ENCODE measurements at places on chromosomes 1 and 21.

GRCh38 chr1:33602271-33602670 is 129.8 kb downstream of the ZSCAN20 start:
- no peak for DNase-seq

DNA sequence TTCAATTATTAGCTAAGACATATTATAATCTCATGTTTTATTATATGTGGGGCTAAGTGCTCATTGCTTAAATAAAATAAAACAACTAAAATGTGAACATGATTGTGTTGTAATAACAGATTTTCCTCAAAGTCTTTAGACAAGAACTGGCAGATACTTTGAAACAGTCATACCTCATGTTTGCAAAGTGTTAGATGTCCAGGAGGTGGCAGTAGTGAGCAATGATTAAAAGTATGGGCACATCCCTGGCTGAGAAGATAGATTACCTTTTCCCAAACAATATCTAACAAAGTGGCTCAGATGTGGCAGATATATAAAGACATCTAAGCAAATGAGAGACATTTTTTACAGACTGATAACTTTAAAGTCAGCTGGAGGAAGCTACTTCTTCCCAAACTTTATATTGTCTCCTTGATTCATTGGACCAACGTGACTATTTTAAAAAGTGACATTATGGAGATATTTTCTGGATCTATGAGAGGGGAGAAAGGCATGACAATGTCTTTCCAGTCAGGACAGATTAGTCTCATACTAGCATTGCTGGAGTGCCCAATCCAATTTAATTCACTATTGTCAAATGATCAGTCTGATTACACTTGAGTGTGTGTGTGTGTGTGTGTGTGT is 269.8 kb downstream of the S1PR1 start:
- no peak for DNase-seq

DNA sequence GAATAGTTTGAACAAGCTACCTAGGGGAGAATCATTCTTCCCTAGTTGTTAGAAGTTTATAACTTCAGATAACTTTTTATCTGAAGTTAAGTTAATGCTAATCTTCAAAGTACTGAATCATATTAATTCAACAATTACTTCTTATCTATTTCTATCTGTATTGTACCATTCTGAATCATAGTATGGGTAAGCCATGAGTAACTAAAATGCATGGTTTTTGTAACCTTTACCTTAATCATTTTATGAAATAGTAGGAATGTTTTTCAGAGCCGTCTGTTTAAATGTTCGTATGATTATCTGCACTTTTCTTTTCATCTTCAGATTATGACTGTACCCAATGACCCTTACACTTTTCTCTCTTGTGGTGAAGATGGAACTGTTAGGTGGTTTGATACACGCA is 50.3 kb upstream of the MPC2 start:
- no peak for DNase-seq

DNA sequence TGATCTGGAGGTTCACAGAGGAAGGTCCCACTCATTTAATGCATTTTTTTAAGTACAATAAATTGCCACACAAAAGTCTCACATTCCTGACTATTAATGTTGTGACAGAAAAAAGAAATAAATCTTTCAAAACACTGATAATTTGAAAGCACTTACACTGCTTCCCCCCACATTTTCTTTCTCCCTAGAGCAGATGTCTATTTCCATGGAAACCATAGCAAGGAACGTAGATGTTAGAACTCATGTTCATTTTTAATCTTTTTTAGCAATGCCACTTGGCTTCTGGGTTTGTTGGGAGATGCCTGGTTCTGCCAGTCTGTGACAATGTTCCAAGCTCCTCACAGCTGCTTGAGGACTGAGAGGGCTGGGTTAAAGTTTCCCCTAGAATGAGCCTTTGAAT is 1.9 kb upstream of the STMN1 start:
- DNase-seq, result no peak

GRCh38 chr1:153577624-153578051 is 12.0 kb upstream of the S100A2 start:
- no peak for DNase-seq

DNA sequence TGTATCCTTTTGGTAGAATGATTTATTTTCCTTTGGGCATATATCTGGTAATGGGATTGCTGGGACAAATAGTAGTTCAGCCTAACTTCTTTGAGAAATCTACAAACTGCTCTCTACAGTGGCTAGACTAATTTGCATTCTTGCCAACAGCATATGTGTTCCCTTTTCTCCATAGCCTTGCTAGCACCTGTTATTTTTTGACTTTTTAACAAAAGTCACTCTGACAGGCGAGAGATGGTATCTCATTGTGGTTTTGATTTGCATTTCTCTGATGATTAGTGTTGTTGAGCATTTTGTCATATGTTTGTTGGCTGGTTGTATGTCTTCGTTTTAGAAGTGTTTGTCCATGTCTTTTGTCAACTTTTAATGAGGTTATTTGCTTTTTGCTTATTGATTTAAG is 99.8 kb downstream of the UCK2 start:
- no peak for DNase-seq

GRCh38 chr21:33839167-33839716 is 76.4 kb downstream of the ATP5PO start:
- no peak for DNase-seq

DNA sequence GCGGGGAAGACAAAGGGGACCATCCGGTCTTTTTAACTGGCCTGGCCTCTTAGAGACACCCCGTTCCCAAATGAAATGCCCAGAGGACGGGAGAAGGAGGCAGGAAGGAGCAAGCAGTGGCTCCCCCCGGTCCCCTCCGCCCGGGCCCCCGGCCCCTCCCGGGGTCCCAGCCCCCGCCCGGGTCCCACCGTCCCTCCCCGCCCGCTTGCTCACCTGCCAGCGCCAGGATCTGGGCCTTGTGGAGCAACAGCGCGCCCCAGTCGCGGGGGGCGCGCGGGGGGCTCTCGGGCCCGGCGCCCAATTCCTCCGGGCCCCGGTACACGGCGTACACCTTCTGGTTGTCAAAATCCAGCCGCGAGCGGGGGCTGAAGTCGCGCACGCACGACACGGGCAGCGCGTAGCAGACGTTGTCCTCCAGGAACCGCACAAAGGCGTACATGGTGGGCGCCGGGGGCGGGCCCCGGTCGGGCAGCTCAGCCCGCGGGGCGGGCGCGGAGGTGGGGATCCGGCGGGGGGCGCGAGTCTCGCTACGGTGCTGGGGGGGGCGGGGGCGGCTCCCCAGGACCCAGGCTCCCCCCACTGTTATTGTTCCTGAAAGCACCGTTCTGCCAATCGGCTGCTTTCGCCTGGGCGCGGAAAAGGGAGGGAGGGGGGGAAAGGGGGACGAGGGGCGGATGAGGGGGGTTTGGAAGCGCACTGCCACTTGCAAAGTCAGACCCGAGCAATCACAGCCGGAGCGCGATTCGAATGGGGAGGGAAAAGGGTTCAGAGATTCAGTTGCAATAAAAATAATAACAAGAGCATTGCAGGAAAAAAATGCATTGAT is at the start of gene BEND5:
Gene BEND5 (minus strand): TSS at position 499 of the 826 bp plus-strand sequence. CDS start 60 bp downstream, at position 439.
- DNase-seq, result peak; percentile 20

GRCh38 chr1:11461531-11462137 is 17.3 kb upstream of the DISP3 start:
- no peak for DNase-seq

GRCh38 chr1:53025034-53025768 is 36.8 kb upstream of the PODN start:
- no peak for DNase-seq

- DNase-seq, result no peak
Observed at GRCh38 chr1:20727746-20728316, 4.7 kb downstream of the SH2D5 start.

- peak; percentile 83 for DNase-seq
Observed at GRCh38 chr1:161045736-161046604, at the start of gene USF1. TSS of gene USF1 (minus strand) at chr1:161045977. CDS start at chr1:161043275, 2,702 bp downstream.

DNA sequence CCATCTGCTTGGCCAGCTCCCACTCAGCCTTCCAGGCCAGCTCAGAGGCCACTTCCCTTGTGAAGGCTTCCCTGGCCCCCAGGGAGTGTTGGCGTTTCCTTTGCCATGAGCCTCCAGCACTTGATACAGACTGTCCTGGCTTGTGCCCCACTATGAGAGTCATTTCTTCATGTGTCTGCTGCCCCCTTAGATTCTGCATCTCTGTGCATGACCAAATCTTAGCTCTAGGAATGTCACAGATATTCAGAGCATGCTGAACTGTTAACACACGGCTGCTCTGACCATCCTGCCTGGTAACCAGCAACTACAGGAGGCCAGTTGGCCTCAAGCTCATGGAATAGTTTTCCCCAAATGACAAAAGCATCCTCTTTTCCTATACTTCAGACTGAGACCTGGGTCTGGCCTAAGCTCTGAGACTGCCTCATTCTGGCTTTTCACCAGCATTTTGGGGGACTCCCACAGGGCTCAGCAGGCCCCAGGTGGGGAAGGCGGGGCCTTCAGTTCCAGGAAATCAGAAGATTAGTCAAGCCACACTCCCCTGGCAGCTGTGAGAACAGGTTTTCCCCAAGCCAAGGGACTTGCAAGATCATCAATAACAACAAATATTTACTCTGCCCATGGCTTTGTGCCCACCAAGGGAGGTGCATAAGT is 182.6 kb upstream of the EDN2 start:
- no peak for DNase-seq

DNA sequence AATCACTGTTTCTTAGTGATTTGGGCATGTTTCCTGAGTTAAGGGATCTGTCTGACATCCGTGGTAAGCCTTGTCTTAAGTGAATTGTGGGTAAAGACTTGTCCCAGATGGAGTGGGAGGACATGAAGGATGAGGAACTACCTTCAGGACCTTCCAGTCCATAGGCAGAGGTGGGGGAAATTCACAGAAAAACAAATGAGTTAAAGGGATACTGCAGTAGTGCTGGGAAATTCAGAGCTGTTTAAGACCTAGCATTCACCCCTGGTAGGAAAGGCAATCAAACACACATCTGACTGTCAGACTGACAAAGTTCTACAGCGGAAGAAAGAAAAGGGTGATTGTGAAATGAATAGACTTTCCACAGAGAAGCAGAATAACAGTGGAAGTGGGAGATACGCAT is 3.0 kb downstream of the GNAT2 start:
- DNase-seq, result no peak

- no peak for DNase-seq
Observed at GRCh38 chr1:102772831-102773230, 335.5 kb downstream of the COL11A1 start.

GRCh38 chr1:177511036-177511435 is 340.3 kb downstream of the BRINP2 start:
- DNase-seq, result no peak

DNA sequence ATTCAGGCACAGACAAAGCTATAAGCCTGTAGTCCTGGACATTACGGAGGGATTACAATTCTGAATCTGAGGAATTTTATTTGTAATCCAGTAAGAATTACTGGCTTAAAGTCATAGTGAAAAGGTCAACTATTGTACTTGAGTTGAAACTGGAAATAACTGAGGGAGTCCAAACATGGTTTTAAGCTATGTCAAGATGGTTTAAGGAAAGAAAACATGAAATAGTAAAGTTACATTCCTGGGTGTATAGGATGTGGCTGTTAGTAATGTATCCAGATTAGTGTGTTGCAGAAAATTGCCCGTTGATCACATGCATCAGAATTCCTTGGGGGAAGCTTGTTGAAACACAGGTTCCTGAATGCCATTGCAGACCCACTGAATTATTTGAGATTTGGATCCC is 124.8 kb upstream of the GORAB start:
- DNase-seq, result no peak
